Right renal pelvis (tissue), 4 donors: ENCODE measurements at places on chromosomes 5 and 9. TPM values are rescaled to one million over a fixed set of nuclear protein-coding genes. Genes with fewer than 3 reads are reported as not detected.

DNA sequence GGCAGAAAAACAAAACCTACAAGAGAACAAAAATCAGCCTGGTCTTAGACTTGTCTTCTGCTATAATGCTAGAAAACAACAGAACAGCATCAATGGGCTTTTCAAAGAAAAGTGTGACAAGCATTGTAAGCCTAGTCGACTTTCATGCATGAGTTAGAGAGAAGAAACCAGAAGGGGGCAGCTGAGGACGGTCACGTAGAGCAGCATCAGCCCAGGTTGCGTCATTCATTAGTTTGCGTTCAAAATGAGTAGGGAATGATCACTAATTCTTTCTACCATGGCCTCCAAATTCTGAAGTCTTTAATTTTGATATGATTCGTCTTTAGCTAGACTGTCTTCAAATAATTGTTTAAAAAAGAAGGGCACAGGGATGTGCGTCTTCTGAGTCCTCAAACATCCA is 4.7 kb upstream of the ISCA1 start:
- DNase-seq: no peak

DNA sequence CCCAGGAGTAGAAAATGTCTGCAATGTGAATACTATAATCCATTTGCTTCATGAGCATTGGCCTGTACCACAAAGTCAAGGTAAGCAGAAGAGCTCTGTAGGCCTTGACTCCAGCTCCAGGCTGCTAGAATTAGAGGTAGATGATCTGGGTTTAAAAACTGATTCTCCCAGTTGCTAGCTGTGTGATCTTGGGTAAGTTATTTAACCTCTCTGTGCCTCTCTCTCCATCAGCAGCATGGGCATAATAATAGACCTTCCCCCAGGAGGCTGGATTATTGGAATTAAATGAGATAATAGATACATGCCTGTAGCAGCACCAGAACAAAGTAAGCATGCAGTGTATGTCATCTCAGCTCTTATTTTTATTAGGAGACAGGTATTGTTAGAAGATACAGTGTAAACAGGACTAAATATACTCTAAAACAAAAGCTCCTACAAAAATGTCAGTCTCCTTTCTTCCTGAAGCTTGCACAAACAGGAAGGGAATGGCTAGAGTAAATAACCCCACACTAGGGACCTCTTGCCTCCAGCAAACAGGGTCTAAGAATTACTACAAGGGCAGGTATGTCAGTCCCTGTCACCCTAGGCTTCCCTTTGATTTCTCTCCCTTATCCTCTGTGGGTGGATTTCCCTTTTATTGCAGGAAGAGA is 57.5 kb downstream of the PSAT1 start:
- no peak for DNase-seq

GRCh38 chr9:20722221-20722620 is 38.2 kb downstream of the FOCAD start:
- no peak for DNase-seq

- no peak for DNase-seq
Measured at GRCh38 chr5:1545805-1546355, 22.1 kb upstream of the LPCAT1 start.

GRCh38 chr5:148938522-148938882 is 112.1 kb downstream of the ADRB2 start:
- DNase-seq: no peak

DNA sequence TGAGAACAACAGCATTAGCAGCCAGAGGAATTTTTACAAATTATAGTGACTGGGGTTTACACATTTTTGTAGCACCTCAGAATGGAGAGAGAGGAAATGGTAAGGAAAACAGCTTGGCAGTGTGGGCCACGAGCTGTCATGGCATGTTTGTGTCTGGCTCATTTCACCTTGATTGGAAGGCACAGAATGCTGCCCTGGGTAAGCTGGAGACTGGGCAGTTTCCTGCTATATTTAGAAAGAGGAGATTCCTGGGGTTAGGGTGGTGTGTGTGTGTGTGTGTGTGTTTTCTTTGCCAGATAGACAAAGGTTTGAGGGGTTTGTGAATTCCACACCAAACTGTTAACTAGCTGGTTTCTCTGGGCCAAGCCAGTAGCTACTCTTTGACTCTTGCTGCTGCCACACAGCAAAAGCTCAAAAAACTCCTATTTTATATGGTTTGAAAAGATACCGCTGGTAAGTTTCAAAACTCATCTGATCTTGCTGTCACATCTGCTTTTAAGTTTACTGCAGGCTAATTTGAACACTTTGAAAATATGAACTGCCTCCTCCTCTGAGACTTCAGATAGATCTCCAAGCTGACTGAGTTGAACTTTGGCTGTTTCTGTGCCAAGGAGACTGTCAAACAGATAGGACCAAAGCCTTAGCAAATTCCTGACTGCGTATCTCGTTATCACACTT is 9.1 kb downstream of the ARHGAP26 start:
- DNase-seq: no peak

DNA sequence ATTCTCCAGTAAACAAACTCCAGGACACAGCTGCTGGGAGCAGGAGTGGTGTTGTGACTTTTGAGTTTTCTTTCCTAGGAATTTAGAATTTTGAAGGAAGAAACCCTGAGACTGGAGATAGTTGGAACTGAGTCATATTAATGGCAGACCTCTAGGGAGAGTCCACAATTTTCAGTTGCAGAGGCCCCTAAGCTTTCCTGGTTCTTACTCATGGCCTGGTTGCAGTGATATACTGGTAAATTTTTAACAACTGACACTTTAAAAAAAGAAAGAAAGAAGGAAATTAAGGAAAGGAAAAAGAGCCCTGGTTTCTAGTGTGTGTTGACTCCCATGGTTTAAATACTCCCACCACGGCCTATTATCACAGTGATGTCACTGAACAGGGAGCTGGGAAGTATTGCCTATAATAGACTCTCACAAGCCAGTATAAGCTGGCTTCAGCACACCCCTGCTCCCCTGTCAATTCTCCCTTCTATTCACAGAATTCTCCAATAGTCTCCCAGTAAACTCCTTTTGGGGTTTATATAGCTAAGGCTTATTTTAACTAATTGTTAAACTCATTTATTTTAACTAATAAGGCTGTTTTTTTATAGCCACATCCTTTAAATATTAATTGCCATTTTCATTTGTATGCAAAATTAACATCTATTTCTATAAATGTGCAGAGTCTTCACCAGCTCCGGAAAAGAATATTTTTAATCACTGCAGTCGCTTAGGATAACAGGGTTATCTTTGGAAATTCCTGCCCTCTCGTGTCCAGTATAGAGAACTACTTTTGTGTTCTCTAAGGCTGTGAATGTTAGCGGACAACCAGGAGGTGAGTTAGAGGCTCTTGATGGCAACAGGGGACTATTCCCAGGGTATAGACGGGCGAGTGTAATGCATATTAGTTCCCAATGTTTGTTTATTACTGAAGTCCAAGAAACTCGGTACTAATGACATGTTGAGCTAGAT is 59.7 kb downstream of the GGTA1 start:
- no peak for DNase-seq

DNA sequence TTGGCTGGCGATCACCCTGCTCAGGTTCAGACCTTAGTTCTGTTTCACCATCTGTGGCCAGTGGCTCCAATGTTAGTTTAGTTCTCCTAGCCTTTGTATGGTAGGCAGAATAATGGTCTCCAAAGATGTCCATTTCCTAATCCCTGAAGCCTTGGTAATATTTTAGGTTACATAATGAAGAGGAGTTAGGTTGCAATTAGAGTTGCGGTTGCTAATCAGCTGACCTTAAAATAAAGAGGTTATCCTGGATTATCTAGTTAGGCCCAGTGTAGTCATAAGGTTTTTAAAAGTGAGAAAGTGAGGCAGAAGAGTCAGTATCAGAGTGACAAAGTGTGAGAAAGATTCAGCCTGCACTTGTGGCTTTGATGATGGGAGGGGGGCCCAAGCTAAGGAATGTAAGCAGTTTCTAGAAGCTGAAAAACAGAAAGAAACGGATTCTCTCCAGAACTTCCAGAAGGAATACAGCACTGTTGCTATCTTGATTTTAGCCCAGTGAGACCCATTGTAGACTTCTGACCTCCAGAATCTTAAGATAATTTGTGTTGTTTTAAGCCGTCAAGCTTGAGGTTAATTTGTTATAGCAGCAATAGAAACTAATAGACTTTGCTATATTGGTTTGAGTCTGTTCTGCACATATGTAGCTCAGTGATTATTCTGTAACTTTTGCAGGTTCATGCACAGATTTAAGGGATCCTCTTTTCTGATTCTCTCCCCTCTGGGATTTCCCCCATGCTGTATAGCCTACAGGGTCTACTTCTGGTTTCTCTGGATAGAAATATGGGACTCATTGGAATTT is 21.6 kb downstream of the LNPEP start:
- DNase-seq: no peak

GRCh38 chr5:168706655-168707069 is 127.5 kb upstream of the PANK3 start:
- DNase-seq: no peak

DNA sequence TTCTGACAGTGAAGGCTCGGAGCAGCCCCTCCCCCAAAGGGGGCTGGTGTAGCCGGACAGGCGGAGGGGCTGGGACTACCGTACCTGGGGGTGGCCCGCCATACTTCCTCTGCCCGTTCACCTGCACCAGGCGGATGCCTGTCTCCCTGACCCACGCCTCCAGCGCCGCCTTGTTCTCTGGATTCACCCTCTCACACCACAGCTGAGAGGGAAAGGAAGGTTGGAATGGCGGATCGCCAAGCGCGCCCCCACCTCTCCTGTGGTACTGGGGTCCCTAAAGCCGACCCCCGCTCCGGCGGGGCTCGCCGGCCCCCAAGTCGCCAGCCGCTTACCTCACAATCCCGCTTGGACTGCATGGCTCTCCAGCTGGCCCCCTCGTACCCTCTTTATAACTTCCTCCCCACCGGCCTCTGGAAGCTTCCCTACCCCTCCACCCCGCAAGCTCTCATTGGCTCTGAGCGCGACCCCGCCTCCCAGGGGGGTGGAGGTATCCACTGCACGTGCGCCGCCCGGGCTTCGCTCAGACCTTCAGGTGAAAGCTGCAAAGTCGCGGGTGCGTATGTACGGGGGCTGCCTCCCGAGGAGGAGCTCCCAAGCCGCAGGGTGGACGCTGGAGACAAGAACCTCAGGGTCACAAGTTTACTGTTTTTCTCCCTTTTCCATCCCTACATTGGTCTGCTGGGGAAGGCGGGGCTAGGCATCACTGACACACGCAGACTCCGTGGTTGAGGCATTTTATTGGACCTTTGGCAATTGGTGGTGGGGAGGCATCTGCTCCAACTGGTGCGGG is at the start of gene DND1:
Gene DND1, minus strand, starts transcription at position 390 of the 790 bp plus-strand sequence. Its CDS starts 34 bp downstream, at position 356.
- DNase-seq: no peak

DNA sequence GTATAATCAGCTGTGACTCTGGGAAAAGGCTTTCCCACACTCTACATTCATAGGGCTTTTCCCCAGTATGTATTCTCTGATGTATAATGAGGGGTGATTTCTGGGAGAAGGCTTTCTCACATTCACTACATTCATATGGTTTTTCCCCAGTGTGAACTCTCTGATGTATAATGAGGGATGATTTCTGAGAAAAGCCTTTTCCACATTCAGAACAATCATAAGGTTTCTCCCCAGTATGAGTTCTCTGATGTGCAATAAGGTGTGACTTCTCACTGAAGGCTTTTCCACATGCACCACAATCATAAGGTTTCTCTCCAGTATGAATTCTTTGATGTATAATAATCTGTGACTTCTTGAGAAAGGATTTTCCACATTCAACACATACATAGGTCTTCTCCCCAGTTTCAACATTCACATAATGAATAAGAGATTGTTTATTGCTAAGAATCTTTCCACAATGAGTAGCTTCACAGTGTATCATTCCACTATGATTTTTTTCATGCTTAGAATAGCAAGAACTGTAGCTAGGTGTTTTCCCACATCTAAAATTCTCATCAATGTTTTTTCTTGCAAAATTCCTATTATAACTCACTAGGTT is 26.7 kb upstream of the ZNF300 start:
- DNase-seq: no peak

DNA sequence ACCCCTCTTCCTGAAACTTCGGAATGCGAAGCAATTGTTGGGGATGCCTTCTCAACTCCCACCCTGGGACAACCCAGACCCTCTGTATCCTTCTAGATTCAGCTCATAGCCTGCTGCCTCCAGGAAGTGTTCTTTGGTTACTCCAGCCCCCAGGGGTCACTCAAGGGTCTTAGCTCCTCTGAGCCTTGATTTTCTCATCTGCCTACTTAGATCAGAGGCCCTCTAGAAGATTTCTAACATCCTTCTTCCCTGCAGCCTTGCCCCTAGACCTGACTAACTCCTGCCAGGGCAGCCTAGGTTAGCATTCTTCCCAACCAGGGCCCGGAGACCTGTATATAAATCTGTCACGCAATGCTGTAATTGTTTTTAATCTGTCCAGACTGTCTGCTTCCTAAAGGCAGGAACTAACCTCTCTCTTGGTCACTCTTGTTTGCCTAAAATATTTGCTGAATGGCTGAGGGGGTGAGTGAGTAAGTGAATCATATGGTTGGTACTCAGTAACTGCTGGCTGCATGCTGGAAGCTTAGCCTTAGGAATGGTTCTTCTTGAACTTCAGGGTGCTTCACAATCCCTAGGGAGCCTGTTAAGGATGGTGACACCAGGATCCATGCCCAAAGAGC is 8.2 kb downstream of the GALNT10 start:
- DNase-seq: no peak

DNA sequence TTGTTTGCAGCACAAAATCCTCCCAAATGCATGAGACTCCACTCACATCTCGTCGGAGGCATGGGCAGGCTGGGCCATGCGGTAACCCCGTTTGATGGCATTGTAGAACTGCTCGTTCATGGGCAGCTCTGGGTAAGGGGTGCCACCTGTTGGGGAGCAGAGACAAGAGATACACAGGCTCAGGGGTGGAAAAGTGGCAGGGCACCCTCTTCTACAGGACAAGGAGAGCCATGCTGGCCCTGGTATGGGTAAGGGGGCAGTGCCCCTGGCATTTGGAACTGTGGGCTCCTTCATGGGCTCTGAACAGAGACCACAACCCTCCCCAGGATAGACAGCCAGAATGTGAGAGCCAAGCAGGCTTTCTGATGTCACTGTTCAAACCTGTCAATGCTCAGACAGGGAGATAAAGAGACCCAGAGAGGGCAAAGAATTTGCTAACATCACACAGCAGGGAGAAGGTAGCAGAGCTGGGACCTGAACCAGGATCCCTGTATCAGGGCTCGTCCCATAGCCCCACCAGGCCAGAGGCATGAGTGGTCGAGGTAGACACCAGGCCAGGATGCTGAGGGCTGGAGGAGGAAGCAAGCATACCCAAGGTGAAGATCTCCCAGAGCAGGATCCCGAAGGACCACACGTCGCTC is 33.2 kb upstream of the CSF1R start:
- DNase-seq: no peak

DNA sequence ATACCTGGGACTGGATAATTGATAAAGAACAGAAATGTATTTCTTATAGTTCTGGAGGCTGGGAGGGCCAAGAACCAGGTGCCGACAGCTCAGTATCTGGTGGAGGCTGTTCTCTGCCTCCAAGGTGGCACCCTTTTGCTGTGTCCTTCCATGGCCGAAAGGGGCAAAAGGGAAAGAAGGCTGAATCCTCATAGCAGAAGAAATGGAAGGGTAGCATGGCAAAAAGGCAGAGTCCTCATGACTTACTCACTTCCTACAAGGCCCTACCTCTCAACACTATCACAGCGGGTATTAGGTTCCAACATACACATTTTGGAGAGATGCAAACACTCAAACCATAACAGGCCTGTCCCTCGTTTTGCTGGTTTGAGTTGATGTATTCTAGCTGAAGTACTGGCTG is 25.1 kb upstream of the MED10 start:
- no peak for DNase-seq

- DNase-seq: no peak
Measured at GRCh38 chr9:111074395-111074794, 36.1 kb upstream of the LPAR1 start.

GNA14 gene
- 19.0 TPM for polyA plus RNA-seq

GPR151 gene
- polyA plus RNA-seq: not detected

PAXX gene
- 46.1 TPM for polyA plus RNA-seq

FAM151B gene
- polyA plus RNA-seq: 3.2 TPM

RANBP3L gene
- polyA plus RNA-seq: 7.5 TPM

COL23A1 gene
- 5.7 TPM for polyA plus RNA-seq

OR13C5 gene
- polyA plus RNA-seq: not detected
